ENCODE measurements at places on chromosomes 5 and 9. TPM values are rescaled to one million over a fixed set of nuclear protein-coding genes. Genes with fewer than 3 reads are reported as not detected.
A peak's percentile ranks its signal among the peaks of the same experiment; 100 is the strongest.

- H3K36me3 ChIP-seq: no peaks in the 10 kb centered on the region
- H3K27me3 ChIP-seq: no peaks in the 10 kb centered on the region
- peaks cover 89% of the 10 kb centered on the region for H3K4me1 ChIP-seq
Measured at GRCh38 chr9:112315331-112316257, 17.8 kb downstream of the PTBP3 start.

DNA sequence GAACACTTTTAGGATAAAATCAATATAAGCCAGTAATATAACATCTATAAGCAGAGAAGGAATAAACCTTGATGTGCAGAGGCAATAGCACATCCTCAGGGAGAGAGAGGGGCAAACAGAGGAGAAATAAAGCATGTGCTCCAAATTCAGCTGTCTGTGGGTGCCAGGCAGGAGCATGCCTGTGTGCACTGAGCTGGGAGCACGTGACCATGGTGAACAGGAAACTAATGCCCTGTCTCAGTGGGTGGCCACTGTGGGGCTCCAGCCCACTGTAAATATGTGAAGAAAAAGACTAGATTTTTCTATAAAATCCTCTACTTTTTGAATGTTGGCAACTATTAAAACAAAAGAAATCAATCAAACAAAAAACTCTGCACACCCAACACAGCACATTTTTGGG, 55.3 kb downstream of the FYB1 start:
- peaks cover 5% of the 10 kb centered on the region for H3K36me3 ChIP-seq
- H3K27ac ChIP-seq: peak overlapping the region; percentile 54
- peak; percentile 66 for DNase-seq
- H3K27me3 ChIP-seq: no peaks in the 10 kb centered on the region

- no peak overlapping the region for H3K27ac ChIP-seq
- peaks cover 22% of the 10 kb centered on the region for H3K4me1 ChIP-seq
- no peak for DNase-seq
- no peaks in the 10 kb centered on the region for H3K36me3 ChIP-seq
- no peak overlapping the region for H3K4me3 ChIP-seq
- no peaks in the 10 kb centered on the region for H3K27me3 ChIP-seq
Measured at GRCh38 chr9:126407114-126407870, 80.7 kb downstream of the MVB12B start.

- H3K27me3 ChIP-seq: no peaks in the 10 kb centered on the region
- no peaks in the 10 kb centered on the region for H3K36me3 ChIP-seq
- no peak for DNase-seq
- H3K27ac ChIP-seq: no peak overlapping the region
- no peaks in the 10 kb centered on the region for H3K4me1 ChIP-seq
Measured at GRCh38 chr5:57953792-57954191, 471.2 kb upstream of the ACTBL2 start.

DNA sequence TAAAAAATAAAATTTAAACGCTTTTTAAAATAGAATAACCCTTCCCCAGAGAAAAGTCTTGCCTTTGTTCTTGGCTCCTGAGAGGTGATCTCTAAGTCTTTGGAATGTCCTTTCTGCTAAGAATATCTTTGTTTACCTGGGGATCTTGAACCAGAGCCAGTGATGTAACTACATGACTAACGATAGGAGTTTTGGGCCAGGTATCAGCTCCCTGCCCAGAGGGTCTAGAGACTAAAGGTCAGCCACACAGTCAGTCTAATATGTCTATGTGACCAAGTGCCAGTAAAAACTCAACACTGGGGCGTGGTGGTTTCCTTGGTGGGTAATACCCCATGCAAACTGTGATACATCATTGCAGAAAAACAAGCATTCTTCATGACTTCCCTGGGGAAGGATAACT, 1351.9 kb upstream of the C9orf72 start:
- DNase-seq: no peak
- no peaks in the 10 kb centered on the region for H3K4me1 ChIP-seq
- H3K4me3 ChIP-seq: no peak overlapping the region
- no peaks in the 10 kb centered on the region for H3K36me3 ChIP-seq
- no peak overlapping the region for H3K27ac ChIP-seq

- H3K4me3 ChIP-seq: no peak overlapping the region
- DNase-seq: no peak
- no peaks in the 10 kb centered on the region for H3K27me3 ChIP-seq
- H3K36me3 ChIP-seq: no peaks in the 10 kb centered on the region
- no peaks in the 10 kb centered on the region for H3K4me1 ChIP-seq
Measured at GRCh38 chr5:111830333-111830732, 73.3 kb upstream of the NREP start.

DNA sequence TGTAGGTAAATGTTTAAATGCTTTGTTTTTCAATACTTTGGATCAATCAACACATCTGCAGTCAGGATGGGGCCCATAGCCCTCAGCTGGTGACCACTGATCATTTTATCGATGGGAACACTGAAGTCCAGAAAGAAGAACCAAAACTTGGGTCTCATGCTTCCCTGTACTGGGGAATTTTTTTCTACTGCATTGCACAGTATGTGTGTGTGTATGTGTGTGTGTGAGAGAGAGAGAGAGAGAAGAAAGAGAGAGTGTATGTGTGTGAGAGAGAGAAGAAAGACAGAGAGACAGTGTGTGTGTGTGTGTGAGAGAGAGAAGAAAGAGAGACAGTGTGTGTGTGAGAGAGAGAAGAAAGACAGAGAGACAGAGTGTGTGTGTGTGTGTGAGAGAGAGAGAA, 202.9 kb upstream of the MSX2 start:
- H3K4me3 ChIP-seq: no peak overlapping the region
- DNase-seq: no peak
- no peak overlapping the region for H3K27ac ChIP-seq
- H3K27me3 ChIP-seq: no peaks in the 10 kb centered on the region
- H3K36me3 ChIP-seq: no peaks in the 10 kb centered on the region

GRCh38 chr9:33297432-33297831, 7.1 kb downstream of the NFX1 start:
- no peaks in the 10 kb centered on the region for H3K27me3 ChIP-seq
- no peak for DNase-seq
- H3K36me3 ChIP-seq: peaks cover 61% of the 10 kb centered on the region

DNA sequence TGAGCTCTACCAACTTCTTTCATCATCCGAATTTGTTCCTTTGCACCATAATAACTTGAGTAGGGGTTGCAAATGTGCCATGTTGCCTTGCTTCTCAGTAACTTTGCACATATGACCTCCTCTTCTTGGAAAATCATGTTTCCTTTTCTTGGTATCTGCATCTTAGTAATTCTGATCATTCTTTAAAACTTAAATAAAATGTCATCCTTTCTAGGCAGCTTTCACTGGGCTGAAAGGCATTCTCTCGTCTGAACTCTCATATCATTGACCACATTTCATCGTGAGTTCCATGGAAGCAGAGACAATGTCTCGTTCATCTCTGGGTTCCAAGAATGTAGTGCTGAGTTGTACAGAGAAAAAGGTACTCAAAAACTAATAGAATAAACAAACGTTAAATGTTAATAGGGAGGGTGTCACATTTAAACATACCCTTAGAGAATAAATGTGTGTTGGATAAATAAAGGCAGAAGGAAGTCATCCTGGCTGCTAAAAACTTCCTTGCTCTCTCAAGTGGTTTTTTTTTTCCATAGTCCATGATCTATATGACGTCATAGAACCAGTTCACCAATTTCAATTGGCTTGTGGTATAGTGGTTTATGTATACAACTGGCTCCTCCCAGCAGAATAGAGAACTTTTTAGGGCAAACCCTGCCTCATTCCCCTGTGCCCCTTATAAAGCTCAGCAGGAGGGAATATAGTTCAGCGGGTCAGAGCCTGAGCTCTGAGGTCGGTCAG, 218.1 kb upstream of the TRIM32 start:
- H3K4me3 ChIP-seq: no peak overlapping the region
- H3K27ac ChIP-seq: no peak overlapping the region
- no peak for DNase-seq
- no peaks in the 10 kb centered on the region for H3K27me3 ChIP-seq
- H3K4me1 ChIP-seq: no peaks in the 10 kb centered on the region

DNA sequence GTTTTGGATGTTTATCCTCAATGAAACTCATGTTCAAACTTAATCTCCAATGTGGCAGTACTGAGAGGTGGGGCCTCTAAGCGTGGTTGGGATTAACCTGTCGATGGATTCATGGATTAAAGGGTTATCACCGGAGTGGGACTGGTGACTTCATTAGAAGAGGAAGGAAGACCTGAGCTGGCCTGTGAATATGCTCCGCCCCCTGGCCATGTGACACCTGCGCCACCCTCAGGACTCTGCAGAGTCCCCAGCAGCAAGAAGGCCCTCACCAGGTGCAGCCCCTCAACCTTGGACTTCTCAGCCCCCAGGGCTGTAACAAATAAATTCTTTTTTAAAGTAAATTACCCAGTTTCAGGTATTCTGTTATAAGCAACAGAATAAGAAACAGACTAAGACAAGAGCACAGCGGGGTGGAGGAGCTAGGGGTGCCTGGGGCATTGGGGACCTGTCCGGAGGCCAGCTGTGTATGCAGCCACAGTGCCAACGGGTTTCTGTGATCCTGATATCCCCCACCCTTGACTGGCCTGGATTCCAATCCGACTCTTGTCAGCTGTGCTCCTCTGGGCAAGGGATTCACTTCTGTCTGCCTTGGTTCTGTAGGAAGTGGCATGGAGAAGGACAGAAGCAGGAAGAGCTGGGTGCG, 3.2 kb upstream of the MAPK9 start:
- peaks cover 24% of the 10 kb centered on the region for H3K4me1 ChIP-seq
- DNase-seq: no peak
- no peak overlapping the region for H3K4me3 ChIP-seq
- no peaks in the 10 kb centered on the region for H3K27me3 ChIP-seq

GRCh38 chr5:151221574-151221973, 2.3 kb downstream of the CCDC69 start:
- peaks cover 89% of the 10 kb centered on the region for H3K4me1 ChIP-seq
- no peaks in the 10 kb centered on the region for H3K27me3 ChIP-seq
- peak overlapping the region; percentile 88 for H3K4me3 ChIP-seq
- peak overlapping the region; percentile 96 for H3K27ac ChIP-seq

GRCh38 chr9:121368745-121369144, 1.3 kb downstream of the STOM start:
- peak overlapping the region; percentile 80 for H3K4me3 ChIP-seq
- DNase-seq: peak; percentile 49
- H3K36me3 ChIP-seq: no peaks in the 10 kb centered on the region
- no peaks in the 10 kb centered on the region for H3K27me3 ChIP-seq
- peaks cover 60% of the 10 kb centered on the region for H3K4me1 ChIP-seq

- H3K4me1 ChIP-seq: no peaks in the 10 kb centered on the region
- no peak overlapping the region for H3K4me3 ChIP-seq
- H3K27ac ChIP-seq: no peak overlapping the region
- H3K27me3 ChIP-seq: no peaks in the 10 kb centered on the region
- DNase-seq: no peak
Measured at GRCh38 chr5:126464016-126464415, 40.8 kb downstream of the GRAMD2B start.

GRCh38 chr5:84863020-84863419, 478.3 kb upstream of the EDIL3 start:
- no peak overlapping the region for H3K27ac ChIP-seq
- no peak for DNase-seq
- H3K4me1 ChIP-seq: no peaks in the 10 kb centered on the region
- no peaks in the 10 kb centered on the region for H3K27me3 ChIP-seq

DNA sequence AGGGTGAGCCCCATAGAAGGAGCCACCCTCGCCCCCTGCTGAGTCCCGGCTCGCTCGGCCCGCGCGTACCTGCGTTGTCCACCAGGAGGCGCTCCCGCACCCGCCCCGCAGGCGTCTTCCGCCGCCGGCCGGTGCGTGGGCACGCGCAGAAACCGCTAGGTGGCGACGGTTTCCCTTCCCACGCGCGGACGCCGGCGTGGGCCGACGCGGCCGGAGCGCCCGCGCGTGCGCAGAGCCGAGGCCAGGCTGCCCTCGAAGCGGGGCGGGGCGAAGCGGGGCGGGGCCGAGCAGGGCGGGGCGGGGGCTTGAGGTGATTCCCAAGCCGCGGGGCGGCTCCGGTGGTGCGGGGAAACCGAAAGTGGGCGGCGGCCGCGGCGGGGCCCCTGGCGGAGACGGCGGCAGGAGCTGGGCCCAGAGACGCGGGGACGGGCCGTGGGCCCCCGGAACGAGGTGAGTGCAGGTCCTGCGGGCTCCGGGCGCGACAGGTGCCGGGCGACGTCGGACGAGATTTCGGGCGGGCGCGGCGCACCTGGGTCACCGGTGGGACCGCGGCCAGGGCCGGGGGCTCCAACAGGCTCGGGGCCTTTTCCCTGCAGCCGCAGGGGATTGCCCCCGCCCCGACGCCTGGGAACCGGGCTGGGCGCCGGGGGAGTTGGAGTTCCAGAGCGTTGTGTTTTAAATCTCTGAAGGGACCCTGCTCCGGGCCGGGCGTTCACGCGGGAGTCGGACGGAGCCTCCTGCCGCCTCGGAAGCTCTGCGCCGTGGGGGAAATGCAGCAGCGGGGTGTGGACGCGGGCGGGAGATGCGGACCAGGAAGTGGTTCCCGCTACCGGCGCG, at the start of gene TDRD7:
Gene TDRD7, plus strand, starts transcription at position 308 of the 837 bp plus-strand sequence. CDS start 16,370 bp downstream, outside the sequence.
- no peaks in the 10 kb centered on the region for H3K27me3 ChIP-seq
- H3K4me3 ChIP-seq: peak within 1 kb of the TSS; percentile 61
- H3K27ac ChIP-seq: peak within 1 kb of the TSS; percentile 84
- no peaks in the 10 kb centered on the region for H3K36me3 ChIP-seq

DNA sequence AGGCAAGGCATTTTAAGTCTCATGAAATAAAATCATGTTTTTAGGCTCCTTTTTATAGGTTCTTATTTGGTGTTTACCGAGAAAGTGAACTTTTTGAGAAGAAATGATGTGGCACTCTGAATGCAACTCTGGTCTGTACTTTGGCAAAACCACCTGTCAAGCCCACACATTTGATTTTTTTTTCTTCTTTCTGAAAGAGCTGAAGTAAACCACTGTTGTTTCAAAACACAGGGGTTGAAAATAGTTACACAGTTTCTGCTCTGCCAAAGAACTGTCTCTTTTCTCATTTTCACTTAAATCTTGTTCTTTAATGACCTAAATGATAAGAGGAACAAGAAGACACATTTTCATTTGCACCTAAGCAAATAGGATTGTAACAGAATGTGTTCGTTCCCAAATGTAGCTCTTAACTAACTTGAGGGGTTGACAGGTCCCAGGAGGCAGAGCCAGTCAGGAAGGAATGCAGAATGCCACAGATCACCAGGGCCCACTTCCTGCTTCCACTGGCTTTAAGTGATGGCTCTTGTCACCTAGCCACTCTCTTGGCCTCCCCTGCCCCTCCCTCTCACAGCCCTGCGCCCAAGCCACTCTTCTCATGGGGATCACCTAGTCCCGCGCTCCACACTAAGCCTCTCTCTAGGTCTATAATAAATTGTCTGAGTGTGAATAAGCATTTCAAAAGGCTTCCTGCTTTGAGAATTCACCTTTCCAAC, 47.3 kb downstream of the MED27 start:
- no peak for DNase-seq
- no peaks in the 10 kb centered on the region for H3K36me3 ChIP-seq
- H3K27me3 ChIP-seq: no peaks in the 10 kb centered on the region
- H3K4me3 ChIP-seq: no peak overlapping the region
- H3K27ac ChIP-seq: no peak overlapping the region

- H3K4me3 ChIP-seq: no peak overlapping the region
- H3K4me1 ChIP-seq: no peaks in the 10 kb centered on the region
- no peak overlapping the region for H3K27ac ChIP-seq
- H3K27me3 ChIP-seq: no peaks in the 10 kb centered on the region
- DNase-seq: no peak
Measured at GRCh38 chr9:69660304-69660703, 11.9 kb downstream of the APBA1 start.

PALM2AKAP2 gene
- not detected for total RNA-seq

AJM1 gene
- 2.8 TPM for total RNA-seq

PCDHB8 gene
- not detected for total RNA-seq

NUTM2G gene
- total RNA-seq: not detected

Data from CD4-positive, alpha-beta memory T cell (primary cell).